ENCODE measurements at places on chromosomes 11 and 22.

DNA sequence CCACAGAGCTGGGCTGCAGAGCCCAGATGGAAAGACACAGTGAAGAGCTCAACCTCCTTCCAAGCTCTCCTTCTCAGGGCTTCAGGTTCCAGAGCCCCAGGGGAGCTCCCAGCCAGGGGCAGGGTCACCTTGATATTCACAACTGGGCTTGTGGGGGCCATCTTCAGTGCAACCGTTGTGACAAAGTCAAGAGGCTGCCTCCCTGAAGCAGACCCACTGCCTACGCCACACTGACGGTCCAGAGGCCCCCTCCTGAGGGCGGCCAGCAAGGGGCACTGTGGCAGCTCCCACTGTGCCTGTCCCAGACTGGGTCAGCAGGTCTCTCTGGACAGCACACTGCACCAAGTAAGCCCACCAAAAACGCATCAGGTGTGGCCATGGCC, 84.1 kb downstream of the DGCR2 start:
- no peak for DNase-seq

DNA sequence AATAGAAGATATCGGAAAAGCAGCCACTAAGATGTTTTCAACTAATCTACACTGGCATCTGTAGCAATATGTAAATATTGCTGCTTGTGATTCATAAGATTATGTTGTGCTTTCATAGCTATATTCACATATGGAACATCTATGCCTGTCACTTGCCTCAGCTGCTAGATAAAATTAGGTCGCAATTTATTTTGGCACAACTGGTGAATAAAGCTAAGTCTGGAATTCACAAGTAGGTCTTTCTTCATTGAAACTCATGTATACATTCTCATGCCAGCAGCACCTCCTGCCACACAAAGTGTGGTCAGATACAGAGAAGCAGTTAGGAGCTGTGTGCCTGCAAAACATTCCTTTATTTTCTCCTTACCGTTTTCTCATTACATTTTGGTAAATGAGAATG, 543.3 kb upstream of the CHORDC1 start:
- DNase-seq = no peak

DNA sequence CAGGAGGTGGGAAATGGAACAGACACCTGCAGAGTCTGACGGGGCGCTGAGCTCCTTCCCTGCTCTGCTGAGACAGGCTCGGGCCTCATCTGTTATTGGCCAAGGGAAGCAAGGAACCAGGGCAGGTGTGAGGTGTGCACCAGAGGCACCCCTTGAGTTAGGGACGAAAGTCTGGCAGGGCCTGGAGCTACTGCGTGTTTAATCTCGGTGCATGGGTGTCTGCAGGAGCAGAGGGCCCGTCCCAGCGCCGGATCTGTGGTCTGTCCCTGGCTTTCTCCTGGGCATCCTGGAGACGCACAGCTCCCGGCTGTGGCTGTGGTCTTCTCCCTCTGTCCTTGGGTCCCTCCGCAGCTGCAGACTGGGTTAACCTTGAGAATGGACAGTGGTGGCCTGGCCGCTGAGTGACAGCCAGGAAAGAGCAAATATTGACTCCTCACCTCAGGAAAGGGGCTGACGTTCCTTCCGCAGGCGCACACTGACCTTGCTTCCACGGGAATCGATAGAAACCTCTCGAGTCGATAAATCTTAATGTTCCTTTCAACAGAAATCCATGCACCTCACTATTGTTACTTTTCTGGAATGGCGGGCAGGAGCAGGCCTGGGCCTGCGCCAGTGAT, 975.6 kb downstream of the BRD1 start:
- no peak for DNase-seq

DNA sequence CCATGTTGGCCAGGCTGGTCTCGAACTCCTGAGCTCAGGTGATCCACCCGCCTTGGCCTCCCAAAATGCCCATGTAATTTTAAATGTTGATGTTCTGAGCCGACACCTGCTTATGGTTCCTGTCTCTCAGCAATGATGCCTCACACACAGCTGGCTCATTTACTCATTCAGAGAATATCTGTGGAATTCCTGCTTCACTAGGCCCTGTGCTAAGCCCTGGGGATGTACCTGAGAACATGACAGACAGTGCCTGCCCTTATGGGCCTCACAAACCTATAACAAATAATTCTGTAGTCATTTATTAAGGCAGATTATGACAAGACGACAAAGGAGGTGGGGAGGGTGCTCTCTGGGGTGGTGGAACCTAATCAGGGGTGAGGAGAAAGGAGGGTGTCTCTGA, 93.7 kb downstream of the PRR5L start:
- DNase-seq = no peak

DNA sequence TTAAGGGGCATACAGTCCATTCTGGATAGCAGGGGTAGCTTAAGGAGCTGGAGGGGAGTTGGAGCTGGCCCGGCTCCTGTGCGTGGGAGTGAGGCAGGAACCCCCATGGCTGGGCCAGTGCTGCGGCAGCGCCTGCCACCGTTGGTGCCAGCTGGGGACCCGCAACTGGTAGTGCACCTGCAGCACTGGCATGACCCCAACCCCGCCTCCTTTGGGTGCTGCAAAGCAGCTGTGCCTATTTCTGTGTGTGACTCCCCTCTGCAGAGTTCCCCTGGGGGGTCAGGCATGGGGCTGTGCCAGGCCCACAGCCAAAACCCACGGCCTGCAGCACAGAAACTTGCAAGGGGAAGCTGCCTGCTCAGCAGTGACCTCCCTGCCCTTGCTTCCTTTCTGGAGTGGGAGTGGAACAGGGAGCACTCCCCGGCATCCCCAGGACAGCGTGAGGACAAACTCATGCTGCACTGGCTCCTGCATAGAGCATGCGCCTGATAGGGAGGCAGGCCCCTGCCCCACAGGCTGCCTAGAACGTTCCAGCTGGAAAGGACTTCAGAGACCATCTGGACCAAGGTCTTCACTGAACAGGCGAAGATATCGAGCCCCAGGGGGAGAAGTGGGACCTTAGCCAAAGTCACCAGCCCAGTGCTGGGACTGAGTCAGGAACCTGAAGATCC, 26.2 kb upstream of the RAB1B start:
- DNase-seq = no peak
